ENCODE measurements at places on chromosomes 16 and 17.
A peak's percentile ranks its signal among the peaks of the same experiment; 100 is the strongest.

GRCh38 chr16:61721544-61721943, 314.7 kb downstream of the CDH8 start:
- DNase-seq = no peak

- DNase-seq = no peak
Observed at GRCh38 chr16:55367301-55367811, 43.4 kb downstream of the IRX6 start.

- no peak for DNase-seq
Observed at GRCh38 chr16:55277536-55277935, 46.5 kb upstream of the IRX6 start.

GRCh38 chr17:28548417-28549130, 3.9 kb downstream of the UNC119 start:
- DNase-seq = no peak

DNA sequence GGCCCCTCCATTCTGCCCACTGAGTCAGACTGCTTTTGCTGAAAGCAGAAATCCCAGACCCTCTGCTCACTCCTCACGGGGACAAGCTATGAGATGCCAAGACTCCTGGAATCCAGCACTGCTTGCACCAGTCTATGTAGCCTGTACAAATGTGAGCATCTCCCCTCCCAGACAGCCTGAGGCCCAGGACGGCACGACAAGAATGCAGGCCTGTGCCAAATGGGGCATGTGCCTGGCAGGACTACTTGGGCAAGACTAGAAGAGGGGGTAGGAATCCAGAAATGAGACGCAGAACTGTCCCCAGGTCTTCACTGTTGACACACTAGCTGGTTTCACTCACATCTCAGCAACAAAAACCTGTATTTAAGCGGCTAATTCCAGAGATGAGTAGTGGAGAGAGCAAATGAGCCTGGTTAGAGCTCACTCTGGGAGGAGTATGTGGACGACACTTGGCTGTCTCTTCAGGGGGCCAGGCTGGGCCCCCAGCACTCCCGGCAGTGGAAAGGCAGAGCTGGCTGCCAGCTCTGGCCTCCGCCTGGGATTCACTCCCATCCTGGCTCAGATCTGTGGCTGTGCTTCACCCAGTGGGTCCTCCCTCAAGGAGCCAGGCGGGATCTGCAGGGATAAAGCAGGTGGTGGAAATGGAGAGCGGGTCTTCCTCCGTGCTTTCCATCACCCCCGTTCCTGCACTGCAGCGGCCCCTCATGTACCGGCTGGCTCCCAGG, 2.9 kb upstream of the MYO1C start:
- DNase-seq = no peak

GRCh38 chr16:27907457-27907972, 156.0 kb downstream of the GSG1L start:
- DNase-seq = peak; percentile 5

DNA sequence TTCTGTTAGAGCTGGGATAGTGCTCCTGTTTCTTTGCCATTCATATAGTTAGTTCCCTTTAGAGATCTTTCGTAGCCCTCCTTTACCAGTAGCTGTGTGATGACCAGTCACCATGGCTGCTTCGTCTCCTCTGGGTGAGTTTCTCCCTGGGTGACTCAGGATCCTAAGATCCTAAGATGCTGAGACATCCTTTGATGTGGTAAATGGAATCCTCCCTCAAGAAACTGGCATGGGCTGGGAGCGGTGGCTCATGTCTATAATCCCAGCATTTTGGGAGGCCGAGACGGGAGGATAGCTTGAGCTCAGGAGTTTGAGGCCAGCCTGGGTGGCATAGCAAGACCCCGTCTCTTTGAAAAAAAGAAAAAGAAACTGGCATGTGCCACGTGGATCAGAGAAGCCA, 5.9 kb downstream of the PHAF1 start:
- DNase-seq = no peak

DNA sequence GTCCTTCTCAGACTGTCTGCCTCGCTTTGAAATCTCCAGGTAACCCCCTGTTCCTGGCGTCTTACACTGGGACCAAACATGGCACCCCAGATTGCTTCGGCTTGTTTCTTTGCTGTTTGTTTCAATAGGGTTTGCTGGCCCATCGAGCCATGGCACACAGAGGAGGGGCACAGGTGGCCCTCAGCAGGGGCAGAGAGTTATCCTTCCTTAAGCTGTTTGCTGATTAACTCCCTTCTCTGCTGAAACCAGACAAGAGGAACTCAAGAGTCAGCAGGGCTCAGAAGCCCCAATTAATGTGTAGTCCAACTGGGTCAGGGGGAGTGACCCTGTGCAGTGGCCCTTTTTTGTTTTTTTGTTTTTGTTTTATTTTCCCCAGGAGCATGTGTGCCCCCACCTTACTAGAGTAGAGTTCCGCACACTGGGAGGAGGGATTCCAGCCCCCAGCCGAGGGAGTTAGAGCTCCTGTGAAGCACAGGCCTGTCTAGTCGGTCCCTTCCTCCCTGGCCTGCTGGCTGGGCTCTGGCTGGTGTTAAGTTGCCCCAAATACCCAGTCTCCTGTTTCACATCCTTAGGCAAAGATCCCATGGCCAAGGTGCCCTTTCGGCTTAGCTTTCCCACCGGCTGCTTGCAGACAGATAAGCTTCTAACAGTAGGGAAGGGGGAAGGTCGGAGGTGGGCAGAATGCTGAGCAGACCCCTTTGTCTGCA, 39.3 kb downstream of the YPEL2 start:
- no peak for DNase-seq
